ENCODE measurements at places on chromosomes 3 and 15.

DNA sequence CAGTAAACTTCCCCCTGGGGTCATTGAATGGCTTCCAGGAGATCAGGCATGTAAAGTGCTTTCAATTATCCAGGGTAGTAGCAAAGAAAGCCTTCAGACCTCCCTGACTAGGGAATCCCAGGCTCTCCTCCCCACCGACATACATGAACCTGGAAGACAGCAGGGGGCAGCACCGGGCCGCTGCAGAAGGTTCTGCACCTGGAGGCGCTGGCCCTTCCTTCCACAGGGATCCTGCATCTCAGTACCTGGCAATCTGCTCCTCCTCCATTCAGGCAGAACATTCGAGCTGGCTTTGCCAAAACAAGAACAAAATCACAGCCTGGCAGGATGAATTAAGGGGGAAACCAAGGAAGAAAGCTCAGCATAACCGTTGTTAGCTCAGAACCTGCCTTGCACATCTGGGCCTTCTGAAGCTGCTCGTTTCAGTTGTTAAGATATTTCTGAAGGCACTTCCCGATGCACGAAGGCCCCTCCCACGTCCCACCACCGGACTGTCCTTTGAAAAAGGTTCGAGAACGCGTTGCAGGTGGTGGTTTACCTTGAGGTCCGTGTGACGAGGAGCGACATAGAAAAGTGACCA is 237.7 kb downstream of the SLCO3A1 start:
- peak; percentile 71 for DNase-seq

GRCh38 chr3:26058901-26059321 is 269.0 kb downstream of the OXSM start:
- peak; percentile 55 for DNase-seq

DNA sequence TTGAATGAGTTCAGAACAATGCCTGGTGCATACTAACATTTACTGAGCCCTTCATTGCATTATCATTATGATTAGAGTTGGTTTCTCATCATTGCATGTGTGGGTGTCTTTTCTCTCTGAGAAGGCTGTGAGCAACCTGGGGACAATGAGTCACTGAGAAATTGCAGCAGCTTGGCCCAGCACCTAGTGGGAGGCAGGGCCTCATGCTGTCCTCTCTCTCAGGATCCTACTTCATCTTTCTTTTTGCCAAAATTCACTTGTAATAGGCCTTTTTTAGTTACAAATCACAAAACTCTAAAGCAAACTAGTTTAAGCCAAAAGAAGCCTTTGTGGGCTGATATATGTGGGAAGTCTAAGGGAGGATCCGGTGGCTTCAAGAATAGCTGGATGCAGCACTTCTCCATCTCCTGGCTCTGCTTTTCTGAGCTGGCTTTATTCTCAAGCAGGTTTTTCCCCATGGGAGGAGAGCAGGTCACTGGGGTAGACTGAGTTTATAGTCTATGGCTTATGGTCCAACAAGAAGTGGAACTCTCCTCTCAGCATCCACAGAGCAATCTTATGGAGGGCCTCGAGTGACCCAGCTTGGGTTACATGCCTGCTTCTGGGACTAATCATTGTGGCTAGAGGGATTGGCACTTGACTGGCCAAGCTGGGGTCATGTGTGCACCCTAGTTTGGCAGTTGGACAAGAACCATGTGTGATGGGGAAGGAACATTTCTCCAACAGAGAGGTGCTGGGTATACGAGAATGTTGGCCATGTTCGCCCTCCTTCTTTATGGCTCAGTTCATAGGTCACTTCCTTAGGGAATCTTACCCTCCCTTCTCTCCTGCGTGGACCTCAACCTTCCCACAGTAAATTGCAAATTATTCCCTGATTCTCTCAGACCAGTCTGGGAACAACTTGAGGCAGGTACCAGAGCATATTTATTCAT is 8.7 kb upstream of the CAMK1 start:
- DNase-seq = no peak

GRCh38 chr15:91807122-91807521 is 46.4 kb upstream of the SLCO3A1 start:
- no peak for DNase-seq

DNA sequence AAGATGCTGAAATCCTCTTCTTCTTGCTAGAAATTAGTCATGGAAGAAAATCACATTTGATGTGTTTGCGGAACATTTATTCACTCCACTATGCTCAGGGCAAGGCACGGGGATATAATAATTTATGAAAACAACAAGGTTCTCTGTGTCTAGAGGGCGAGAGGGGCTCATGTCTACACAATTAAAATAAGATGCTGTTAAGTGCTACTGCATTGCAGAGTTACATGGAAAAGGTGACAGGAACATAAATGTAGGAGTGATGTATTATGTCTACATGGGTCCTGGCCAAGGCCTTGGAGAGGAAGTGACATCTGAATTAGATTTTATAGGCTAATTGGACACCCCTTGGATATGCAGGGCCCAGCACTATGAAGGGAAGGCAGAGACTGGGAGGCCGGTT is 96.1 kb downstream of the SV2B start:
- DNase-seq = no peak

DNA sequence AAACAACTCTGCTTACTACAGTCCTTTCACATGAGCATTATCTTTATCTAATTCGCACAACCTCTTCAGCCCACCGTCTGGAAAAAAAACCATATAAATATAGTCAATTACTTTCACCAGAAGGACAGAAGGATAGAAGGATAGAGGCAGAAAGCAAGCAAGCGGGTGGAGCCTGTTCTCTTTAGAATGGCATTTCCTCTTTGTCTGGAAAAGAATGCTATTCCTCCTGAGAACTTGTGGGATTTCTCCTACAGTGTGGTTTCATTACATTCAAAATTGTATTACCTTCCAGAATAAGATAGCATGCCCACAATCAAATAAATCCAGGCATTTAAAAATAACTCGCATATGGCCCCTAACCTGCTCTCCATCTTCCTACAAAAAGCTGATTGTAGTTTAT is 23.1 kb downstream of the SLC30A4 start:
- no peak for DNase-seq

- no peak for DNase-seq
Measured at GRCh38 chr3:120052225-120052624, 42.0 kb downstream of the GSK3B start.

DNA sequence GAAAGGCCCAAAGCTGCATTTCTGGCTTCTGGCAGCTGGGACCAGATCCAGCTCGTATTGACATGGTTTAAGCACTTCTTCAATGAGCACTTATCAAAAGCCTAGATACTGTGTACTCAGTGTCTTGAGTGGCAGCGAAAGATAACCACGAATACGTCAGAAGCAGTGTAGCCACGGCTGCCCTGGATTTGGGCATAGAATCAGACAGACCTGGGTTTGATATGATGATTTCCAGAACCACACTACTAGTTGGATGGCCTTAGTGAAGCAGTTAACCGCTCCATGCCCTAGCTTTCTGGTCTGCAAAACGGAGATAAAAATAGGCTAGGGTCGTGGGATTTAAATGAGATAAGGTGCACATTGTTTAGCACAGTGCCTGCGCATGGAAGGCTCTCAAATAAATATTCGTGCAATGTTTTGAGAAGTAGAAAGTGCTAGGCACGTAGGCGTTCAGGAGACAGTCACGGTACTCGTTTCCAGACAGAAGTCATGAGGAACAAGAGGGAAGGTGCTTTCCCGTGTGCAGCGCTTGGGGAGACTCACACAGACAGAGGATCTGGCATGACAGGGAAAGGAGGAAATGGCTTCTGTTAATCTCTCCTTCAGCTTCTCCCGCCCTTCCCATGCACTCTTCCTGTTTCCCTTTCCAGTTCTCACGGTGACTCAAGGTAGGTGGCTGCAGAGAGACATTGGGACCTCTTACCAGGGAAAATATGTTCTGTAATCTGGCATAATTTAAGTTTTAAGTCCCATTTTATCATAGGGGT is 70.3 kb downstream of the CCNL1 start:
- no peak for DNase-seq

DNA sequence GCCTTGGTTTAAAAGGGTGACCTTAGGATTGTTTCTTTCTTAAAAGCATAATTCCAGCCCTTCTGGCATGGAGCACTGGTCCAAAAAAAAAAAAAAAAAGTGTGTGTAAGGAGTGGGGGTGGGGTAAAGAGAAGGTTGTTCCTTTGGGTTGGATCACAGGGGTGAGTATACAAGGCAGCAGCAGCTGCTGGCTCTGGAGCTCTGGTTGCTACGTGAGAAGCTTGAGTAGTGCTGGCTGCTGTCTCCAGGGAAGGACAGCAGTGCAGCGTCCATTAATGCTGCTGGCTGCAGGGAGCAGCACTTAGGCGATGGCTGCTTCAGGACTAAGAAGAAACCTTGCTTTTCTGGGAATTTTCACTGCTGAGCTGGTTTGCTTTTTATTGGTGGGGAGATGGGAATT is 2.3 kb downstream of the SETD5 start:
- DNase-seq = peak; percentile 75

- no peak for DNase-seq
Measured at GRCh38 chr3:19543212-19543841, 390.7 kb downstream of the EFHB start.

- no peak for DNase-seq
Measured at GRCh38 chr3:77976079-77976478, 936.2 kb downstream of the ROBO2 start.

DNA sequence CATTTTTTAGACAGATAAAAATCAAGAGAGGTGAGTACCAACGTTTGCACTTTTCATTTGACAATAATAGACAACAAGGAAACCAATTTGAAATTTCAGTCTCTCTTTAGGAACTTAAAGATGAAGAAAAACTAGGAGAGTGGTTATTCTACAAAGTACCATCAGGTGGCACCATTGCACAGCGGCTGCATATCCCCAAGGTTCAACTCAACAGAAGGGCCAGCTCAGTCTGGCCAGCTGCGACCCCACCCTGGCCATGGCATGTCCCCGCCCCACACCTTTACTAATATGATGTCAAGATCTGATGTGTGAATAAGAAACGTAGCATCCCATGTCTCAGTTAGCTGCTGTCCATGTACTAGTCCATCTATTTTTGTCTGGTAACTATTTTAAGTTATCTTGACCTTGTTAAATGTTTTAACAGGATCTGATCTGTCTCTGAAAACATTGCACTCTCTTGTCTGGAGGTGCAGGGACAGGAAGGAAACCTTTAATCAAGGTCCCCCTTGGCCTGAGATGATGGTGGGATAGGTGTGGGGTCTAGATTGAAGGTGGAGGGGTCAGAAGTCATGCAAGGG is 35.5 kb upstream of the CGNL1 start:
- DNase-seq = peak; percentile 74

GRCh38 chr3:33426068-33426467 is 14.1 kb downstream of the UBP1 start:
- no peak for DNase-seq

DNA sequence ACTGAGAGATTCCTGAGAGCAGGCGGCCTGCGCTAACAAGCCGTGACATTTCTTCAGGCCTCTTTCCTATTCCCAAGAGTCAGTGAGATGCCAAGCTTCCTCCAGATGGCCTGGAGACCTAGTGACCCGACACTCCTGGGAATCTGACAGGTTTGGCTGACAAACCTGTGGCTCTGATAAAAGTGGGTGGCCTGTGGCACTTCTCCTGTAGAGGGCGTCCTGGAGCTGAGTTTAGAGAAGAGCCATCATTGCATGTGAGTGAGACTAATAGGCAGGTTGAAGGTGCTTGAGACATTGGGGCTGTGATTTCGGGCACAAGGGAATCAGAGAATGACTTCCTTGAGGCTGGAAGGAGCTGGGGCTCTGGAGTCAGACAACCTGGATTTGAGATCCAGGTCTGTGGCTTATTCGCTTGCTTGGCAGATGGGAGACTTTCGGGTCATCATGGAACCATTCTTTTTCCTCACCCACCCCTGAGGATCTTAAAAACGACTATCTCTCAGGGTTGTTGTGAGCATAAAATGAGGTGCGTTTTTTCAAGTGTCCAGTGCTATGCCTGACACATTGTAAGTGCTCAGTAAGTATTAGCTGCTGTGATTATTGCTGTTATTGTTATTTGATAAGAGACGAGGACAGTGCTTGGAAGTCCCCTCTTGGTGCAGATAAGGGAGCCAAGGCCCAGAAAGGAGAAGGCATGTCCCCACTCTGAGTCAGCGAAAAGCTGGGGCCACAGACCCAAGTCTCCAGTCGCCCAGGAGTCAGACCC is 77.2 kb downstream of the SCN10A start:
- DNase-seq = no peak

- DNase-seq = no peak
Measured at GRCh38 chr3:18531662-18532061, 106.5 kb upstream of the SATB1 start.

- no peak for DNase-seq
Measured at GRCh38 chr3:112467539-112467938, 31.7 kb downstream of the BTLA start.

DNA sequence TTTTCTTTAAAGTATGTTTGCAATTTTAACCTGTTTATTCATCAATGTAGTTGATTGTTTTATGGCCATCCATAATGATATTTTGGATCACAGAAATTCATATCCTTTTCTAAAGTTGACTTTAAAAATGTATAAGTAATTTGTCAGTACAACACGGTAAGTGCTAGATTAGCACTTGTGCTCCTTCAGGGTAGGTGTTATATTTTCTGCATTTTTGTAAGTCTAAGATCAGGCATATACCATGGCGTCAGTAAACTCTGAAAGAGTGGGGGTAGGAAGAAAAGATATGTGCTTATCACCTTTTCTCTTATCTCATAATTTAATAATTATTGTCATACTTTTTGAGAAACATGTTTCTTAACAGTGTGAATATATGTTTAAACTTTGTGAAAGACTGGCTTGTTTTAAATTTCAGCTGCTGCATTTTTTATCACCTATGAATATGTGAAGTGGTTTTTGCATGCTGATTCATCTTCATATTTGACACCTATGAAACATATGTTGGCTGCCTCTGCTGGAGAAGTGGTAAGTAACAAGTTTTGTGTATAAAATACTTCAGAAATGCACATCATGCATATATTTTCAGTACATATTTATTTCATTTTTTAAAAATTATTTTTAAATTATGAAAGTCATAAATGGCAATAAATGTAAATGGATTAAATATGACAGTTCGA is 22.1 kb downstream of the SLC25A26 start:
- no peak for DNase-seq

GRCh38 chr3:184710870-184711492 is 883 bp downstream of the MAGEF1 start:
- DNase-seq = peak; percentile 54

DNA sequence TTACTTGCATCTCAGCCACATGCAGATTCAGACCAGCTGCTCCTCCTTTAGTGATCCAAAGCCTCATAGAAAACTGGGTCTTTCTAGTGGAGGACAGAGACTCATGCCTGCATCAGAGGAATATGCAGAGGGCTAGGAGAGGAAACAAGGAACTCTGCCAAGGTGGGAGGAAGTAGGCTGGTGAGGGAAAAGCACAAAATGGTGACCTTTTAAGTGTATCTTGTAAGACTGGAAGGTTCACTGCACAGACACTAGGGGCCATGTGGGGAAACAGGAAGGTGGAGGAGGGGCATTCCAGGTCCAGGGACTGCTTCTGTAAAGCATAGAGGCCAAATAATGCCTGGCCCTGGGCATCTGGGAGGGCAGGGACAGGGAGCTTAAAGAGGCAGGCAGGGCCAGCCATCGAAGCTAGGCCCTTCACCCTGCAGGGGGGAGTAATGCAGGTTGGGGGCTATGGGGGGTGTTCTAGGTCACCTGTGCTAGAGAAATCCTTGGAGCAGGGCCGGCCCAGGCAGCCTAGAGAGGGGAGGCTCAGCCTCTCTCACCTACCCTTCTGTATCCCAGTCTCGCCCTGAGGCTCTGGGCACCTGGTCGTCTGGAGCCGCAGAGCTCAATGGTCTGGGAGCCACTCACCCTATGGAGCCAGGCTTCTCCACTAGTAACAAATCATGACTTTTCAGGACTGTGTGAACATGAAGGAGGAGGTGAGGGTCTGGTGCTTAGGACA is 117.7 kb downstream of the DNAJB8 start:
- no peak for DNase-seq

Measured in right forelimb (tissue), 1 donor.